CD4-positive, alpha-beta T cell treated with Interleukin-6 for 4 hours (primary cell): ENCODE measurements at places on chromosomes 5 and 9.
A peak's percentile ranks its signal among the peaks of the same experiment; 100 is the strongest.

DNA sequence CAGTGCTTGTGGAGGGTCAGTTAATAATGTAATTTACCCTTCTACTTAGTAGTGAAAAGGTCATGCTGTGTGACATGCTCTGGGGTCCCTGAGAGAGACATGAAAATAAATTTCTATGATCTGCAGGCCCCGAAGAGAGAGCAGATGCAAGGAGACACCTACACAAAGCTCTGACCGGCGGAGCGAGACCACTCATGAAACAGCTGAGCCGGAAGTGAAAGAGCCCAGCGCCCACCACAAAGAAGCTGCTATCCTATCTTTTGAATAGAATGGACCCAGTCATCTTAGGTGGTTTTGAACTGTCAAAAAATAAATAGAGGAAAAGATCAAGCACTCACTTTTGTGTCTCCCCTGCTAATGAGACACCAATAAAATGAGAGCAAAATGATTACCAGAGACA lies 190.0 kb downstream of the MED10 start:
- DNase-seq, result no peak

GRCh38 chr5:164000241-164000640 lies 494.8 kb downstream of the MAT2B start:
- no peak for DNase-seq

GRCh38 chr5:149811453-149811852 lies 81.3 kb downstream of the PPARGC1B start:
- no peak for DNase-seq

GRCh38 chr5:135364421-135365262 lies 34.4 kb downstream of the MACROH2A1 start:
- no peak for DNase-seq

DNA sequence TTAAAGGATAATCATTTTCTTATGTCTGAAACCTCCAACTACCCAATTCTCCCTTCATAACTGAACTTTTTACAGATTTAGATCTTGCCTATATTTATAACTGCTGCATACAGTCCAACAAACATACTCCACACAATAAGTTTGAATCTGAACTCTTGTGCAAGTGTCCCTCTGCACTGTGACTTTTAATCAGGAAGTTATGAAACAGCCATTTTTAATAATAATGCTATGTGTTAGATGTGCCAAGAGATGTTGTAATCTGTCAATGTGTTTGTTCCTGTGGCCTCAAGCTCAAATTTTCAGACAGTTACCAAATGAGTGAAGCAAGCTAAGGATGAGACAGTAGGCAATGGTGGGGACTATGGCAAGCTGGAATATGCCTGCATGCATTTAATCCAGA lies 57.6 kb upstream of the MTAP start:
- DNase-seq, result no peak

GRCh38 chr9:114002271-114002985 lies 75.7 kb downstream of the AMBP start:
- no peak for DNase-seq

DNA sequence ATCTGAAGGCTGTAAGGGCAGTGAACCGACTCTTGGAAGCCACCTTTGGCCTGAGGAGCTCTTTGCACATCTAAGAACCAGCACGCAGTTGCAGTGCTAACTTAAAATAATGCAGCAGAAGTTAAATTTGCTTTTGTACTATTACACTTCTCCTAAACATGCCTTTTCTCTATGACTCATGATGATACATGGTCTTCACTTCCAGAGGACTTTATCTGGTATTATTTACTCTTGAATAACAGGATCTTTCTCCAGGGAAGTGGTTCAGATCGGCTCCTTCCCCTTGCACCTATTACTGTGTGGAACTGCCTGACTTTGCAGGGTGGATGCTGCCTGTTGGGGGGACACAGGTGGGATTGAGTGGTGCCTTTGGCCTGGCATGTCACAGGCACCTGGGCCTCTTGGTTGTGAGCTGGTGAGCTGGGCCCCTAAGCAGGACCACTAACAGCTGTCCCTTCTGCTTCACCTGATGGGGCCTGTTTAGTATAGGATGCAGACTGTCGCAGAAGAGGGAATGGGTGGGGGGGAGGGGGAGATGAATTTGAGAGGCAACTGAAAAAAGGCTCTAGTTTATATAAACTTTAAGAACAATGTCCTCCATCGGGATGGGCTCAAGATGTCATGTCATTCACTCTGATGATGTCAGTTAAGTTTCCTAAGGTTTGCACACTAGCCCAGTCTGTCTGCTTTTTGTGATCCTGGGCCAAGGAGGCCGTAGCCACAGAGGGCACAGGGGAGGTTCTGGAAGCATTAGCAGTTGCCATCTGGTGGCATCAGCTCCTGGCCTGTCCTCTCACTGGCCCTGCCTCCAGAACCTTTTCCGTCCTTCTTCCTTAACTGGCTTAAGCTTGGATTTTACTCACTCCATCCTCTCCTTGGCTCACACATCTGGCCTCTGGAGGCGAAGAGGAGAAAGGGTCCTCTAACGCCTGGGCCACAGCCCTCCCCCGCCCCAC lies 33.9 kb upstream of the GABBR2 start:
- DNase-seq, result no peak

- DNase-seq, result no peak
Observed at GRCh38 chr9:101467690-101468089, 32.1 kb upstream of the ALDOB start.

DNA sequence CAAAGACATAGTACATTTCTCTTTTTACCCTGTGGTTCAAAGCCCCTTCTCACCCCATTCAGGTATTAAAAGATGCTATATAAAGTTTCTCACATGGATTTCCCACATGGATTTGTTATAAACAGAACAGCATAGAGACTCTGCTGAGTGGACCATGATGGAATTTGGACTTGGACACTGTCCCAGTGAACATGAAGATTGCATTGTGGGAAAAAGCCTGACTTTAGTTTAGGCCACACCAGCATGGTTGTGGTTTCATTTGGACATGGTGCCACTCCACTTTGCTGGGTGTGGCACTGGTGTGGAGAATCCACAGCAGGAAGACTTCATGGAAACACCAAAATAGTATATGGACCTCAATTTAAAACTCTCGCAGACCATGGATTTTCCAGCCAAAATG lies 124.6 kb downstream of the ARHGAP26 start:
- no peak for DNase-seq

GRCh38 chr5:142826741-142827492 lies 56.7 kb downstream of the ARHGAP26 start:
- DNase-seq, result peak; percentile 36

GRCh38 chr5:66959653-66960052 lies 236.9 kb downstream of the CD180 start:
- no peak for DNase-seq

- no peak for DNase-seq
Observed at GRCh38 chr9:89182369-89182768, 3.8 kb upstream of the SHC3 start.

DNA sequence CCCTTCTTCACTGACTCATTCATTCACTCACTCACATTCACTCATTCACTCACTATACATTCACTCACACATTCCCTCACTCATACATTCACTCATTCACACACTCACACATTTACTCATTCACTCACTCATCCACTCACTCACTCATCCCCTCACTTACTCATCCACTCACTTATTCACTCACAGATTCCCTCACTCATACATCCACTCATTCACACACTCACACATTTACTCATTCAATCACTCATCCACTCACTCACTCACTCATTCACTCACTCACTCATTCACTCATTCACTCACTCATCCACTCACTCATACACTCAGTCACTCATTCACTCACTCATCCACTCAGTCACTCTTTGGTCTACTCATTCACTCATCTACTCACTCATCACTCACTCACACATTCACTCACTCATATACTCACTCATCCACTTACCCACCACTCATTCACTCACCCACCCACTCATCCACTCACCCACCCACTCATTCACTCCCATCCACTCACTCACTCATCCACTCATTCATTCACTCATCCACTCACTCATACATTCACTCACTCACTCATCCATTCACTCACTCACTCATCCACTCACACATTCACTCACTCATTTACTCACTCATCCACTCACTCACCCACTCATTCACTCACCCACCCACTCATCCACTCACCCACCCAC lies 27.2 kb downstream of the WNK2 start:
- no peak for DNase-seq

GRCh38 chr9:89631384-89631783 lies 26.6 kb downstream of the GADD45G start:
- no peak for DNase-seq

- no peak for DNase-seq
Observed at GRCh38 chr5:19767987-19768386, 220.0 kb downstream of the CDH18 start.

- no peak for DNase-seq
Observed at GRCh38 chr5:57332361-57332760, 150.2 kb downstream of the ACTBL2 start.

DNA sequence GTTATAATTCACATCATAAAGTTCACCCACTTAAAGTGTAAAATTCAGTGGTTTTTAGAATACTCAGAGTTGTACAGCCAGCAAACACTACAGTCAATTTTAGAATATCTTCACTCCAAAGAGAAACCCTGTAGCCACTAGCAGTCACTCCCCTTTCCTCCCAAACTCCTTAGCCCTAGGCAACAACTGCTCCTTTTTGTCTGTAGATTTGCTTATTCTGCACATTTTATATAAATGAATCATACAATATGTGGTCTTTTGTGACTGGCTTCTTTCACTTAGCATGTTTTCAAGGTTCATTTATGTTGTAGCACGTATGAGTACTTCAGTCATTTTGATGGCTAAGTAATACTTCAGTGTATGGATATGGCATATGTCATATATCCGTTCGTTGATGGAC lies 38.7 kb downstream of the TGFBR1 start:
- no peak for DNase-seq

GRCh38 chr9:131386281-131386680 lies 7.6 kb upstream of the PRRC2B start:
- DNase-seq, result no peak

- no peak for DNase-seq
Observed at GRCh38 chr5:154209591-154210081, 19.1 kb downstream of the GALNT10 start.

DNA sequence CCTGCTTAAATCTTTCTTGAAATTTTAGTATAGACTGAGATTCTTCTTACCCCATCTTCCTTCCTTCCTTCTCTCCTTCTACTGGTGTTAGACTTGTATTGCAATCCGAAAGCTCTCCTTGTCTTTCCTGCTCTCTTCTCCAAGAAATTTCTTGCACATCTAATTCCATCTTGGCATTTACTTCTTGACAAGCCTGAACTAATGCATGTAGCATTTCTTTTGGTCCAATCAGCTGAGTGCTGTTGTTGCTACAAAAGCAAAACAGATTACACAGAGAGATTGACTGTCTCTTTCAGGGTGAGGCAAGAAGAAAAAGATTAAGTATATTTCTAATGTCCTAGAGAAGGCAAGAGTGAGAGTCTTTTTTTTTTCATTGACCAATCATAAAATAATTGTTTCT lies 51.6 kb upstream of the MAP1B start:
- DNase-seq, result no peak

- DNase-seq, result no peak
Observed at GRCh38 chr9:27722866-27723265, 149.6 kb upstream of the C9orf72 start.
